NCI-H82 (cell line): ENCODE measurements at places on chromosomes 7 and 10.
A peak's percentile ranks its signal among the peaks of the same experiment; 100 is the strongest.

- no peak for DNase-seq
Observed at GRCh38 chr7:732094-732541, 5.0 kb upstream of the PRKAR1B start.

GRCh38 chr7:78420001-78420400 is 621.4 kb downstream of the PHTF2 start:
- no peak for DNase-seq

- DNase-seq = no peak
Observed at GRCh38 chr7:117445206-117445605, 17.9 kb upstream of the ASZ1 start.

GRCh38 chr7:155269766-155270585 is 27.7 kb upstream of the INSIG1 start:
- no peak for DNase-seq

DNA sequence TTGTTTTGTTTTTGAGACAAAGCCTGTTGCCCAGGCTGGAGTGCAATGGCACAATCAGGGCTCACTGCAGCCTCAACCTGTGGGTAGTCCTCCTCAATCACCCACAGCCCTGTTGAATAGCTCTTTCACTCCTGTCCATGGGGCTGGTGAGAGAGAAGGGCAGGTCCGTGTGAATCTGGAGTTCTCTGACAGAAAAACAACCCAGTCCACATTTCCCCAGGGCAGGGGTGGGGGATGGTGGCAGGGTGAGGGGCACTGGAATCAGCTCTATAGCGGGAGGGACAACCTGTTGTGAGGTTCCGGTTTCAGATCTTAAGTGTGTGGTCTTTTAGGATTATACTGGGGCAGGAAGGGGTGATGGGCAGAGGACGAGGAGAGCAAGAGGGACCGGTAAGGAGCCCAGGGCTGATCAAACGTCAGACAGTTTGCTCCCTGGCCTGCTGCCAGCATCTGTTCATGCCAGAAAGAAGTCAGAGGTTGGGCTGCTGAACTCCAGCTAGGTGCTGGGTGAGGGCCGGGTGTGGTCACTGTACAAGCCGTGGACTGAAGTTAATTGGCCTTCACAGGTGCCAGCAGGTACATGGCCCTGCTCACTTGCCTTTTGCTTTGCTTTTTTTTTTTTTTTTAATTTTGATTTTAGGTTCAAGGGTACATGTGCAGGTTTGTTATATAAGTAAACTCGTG is 33.2 kb upstream of the MKRN1 start:
- DNase-seq = peak; percentile 74

- DNase-seq = peak; percentile 74
Observed at GRCh38 chr10:480928-481552, 208.4 kb downstream of the DIP2C start.

DNA sequence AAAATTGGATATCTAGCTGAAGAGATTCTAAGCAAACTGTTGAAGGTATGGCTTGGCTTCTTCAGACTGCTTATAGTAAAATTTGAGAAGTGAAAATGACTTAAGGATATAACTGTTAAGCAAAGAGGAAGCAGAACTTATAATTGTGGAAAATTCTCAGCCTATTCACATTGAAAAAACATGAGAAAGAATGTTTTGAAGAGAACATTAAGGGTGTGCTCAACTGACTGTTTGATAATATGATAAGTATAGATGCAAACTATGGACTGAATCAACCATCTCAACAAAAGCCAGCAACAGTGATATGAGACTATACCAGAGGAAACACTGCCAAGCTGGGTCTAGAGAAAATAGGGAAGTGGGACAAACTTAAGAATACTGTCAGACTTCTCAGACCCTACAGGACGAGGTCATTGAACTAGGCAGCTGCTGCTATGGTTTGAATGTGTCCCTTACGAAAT is 133.1 kb upstream of the PPP1R3A start:
- DNase-seq = no peak

DNA sequence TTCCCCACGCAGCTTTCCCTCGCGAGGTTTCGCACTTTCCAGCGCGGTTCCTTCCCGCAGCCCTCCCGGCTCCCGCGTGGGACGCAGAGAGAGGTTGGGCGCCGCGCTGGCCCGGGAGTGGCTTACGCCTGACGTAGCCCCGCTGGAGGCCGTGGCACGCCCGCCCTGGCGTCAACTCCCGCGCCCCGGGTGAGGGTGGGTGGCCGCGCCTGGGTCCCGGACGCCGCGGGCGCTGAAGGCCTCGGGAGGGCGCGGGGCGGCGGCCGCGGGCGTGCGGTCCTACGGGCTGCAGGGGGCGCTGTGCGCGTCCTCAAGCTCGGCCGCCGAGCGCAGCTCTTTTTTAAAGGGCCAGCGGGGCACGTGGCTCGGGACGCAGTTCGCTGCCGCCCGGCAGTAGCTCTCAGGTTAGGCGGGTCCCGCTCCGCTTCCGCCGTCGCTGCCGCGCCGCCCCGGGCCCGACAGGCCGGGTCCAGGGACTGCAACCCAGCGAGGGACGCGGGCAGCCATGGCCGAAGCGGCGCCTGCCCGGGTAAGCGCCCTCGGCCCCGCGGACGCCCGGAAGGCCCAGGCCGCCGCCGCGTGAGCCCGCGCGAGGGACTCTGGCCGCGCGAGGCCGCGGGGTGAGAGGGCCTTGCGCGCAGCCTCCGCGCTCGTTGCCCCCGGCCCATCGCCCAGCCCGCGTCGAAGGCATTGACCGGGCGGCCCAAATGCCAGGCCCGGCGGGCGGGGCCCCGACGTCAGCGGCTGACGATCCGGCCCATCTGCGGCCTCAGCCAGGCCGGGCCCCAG is at the start of gene ZNF783:
ZNF783 (plus strand) TSS at position 368 of the 789 bp plus-strand sequence; CDS start at position 506, 138 bp downstream.
- DNase-seq = peak; percentile 88

GRCh38 chr7:18831419-18831818 is 286.0 kb downstream of the TWIST1 start:
- no peak for DNase-seq

DNA sequence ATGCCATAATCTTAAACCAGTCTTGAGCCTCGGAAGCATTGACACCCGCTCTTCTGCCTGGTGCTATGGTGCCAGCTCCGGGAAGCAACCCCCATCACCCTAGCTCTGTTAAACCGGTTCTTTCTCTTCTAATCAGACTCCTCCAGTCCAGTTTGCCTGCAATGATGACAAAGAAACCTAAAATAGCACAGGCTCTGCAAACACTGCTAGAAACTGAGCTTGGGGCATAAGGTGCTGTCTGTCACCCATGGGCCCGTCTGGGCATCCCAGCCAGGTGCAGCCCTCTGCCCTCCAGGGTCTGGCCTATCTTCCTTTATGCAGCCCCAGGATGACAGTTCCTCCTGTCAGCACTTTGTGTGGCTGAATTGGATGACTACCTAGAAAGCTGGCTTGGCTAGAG is 14.2 kb upstream of the CAMK2G start:
- DNase-seq = no peak

GRCh38 chr10:85916994-85917573 is 449.5 kb downstream of the GRID1 start:
- no peak for DNase-seq

- DNase-seq = no peak
Observed at GRCh38 chr10:49643241-49644034, 29.6 kb downstream of the CHAT start.
